ENCODE measurements at places on chromosomes 13 and 19.

- H3K36me3 ChIP-seq: no peaks in the 10 kb centered on the region
- no peak overlapping the region for H3K4me3 ChIP-seq
- H3K27ac ChIP-seq: no peak overlapping the region
- peaks cover 2% of the 10 kb centered on the region for H3K4me1 ChIP-seq
- no peak for DNase-seq
- H3K27me3 ChIP-seq: no peaks in the 10 kb centered on the region
Observed at GRCh38 chr13:113548778-113549621, 35.6 kb upstream of the TFDP1 start.

- DNase-seq: no peak
- no peaks in the 10 kb centered on the region for H3K27me3 ChIP-seq
- no peak overlapping the region for H3K4me3 ChIP-seq
Observed at GRCh38 chr13:32247887-32248286, 67.3 kb downstream of the ZAR1L start.

DNA sequence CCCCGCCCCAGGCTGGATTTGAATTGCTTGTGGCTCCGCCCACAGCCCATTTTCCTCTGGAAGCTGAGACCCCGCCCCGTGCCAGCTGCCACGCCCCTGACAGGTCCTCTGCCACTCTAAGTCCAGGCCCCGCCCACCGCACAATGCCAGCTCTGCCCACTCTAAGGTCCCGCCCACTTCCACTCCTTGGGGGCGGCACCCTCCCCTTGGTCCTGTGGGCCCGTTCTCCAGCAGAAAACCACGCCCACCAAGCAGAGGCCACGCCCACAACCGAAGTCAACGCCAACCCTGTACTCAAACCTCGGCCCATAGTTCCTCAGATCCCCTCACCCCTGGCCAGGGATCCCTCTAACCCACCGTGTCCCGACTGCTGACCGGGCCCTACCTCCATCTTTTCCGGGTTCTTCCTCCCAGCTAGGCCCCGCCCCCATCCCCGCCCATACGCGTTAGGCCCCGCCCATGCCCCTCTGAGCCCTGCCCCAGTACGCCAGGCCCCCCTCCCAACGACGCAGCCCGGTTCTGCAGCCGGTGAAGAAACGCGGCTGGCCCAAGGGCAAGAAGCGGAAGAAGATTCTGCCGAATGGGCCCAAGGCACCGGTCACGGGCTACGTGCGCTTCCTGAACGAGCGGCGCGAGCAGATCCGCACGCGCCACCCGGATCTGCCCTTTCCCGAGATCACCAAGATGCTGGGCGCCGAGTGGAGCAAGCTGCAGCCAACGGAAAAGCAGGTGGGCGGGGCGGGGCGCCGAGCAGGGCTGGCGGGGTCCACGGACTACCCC, 1.3 kb downstream of the HMG20B start:
- H3K27me3 ChIP-seq: no peaks in the 10 kb centered on the region
- peak overlapping the region; percentile 92 for H3K4me3 ChIP-seq
- no peaks in the 10 kb centered on the region for H3K36me3 ChIP-seq
- peaks cover 12% of the 10 kb centered on the region for H3K4me1 ChIP-seq
- H3K27ac ChIP-seq: no peak overlapping the region
- DNase-seq: peak; percentile 78

DNA sequence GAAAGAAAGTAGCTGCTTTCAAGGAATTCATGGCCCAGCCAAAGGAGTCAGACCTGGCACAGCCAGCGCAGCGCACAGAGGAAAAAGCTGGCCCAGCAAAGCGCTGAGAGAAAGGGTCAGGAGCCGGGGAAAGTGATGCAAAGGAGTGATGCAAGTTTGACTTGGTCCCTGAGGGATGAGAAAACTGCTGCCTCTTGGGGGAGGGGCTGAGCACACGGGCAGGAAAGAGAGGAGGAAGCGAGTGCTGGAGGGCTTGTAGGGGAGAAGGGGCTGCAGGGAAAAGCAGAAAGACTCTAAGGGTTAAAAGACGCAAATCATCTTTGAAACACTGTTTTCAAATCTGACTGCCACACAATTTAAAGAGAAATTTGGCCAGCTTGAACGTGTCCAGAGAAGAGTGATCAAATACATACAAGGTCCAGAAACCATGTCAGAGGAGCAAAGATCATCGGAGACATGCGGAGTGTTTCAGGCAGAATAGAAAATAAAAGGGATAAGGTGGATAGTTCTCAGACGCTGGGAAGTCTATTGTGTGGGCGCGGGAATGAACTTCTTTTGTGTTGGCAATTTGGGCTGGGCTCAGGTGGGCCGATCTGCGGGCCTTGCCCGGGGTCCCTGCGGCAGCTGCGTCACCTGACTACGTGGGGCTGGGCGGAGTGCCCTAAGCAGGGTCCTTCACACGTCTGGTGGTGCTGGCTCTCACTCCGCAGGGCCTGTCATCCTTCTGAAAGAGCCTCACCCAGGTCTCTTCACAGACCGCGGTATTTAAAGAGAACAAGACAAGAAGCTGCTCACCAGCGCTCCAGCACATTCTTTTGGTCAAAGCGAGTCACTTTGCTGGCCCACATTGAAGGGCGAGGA, 18.1 kb downstream of the N4BP2L1 start:
- peaks cover 6% of the 10 kb centered on the region for H3K4me1 ChIP-seq
- peak; percentile 78 for DNase-seq
- peak overlapping the region; percentile 13 for H3K4me3 ChIP-seq
- H3K36me3 ChIP-seq: no peaks in the 10 kb centered on the region
- H3K27me3 ChIP-seq: no peaks in the 10 kb centered on the region
- H3K27ac ChIP-seq: peak overlapping the region; percentile 77

DNA sequence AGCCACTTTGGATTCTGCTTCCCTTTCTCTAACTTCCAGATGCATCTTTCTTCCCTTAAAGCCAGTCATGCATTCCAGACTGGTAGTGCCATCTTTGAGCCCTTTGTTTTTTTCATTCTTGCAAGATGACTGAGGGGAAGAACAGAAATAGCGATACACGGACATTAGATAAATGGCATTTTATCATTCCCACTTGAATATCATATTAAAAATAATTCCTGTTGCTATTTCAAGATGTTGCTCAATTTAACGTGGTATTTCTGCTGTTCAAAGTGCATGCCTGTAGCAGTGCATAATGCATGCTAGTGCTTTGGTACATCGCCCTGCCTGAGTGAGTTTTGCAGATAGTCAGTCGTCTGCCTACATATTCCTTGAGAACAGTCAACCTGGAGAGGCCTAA, 140.6 kb upstream of the FRY start:
- H3K36me3 ChIP-seq: no peaks in the 10 kb centered on the region
- no peak overlapping the region for H3K27ac ChIP-seq
- H3K4me1 ChIP-seq: peaks cover 6% of the 10 kb centered on the region

DNA sequence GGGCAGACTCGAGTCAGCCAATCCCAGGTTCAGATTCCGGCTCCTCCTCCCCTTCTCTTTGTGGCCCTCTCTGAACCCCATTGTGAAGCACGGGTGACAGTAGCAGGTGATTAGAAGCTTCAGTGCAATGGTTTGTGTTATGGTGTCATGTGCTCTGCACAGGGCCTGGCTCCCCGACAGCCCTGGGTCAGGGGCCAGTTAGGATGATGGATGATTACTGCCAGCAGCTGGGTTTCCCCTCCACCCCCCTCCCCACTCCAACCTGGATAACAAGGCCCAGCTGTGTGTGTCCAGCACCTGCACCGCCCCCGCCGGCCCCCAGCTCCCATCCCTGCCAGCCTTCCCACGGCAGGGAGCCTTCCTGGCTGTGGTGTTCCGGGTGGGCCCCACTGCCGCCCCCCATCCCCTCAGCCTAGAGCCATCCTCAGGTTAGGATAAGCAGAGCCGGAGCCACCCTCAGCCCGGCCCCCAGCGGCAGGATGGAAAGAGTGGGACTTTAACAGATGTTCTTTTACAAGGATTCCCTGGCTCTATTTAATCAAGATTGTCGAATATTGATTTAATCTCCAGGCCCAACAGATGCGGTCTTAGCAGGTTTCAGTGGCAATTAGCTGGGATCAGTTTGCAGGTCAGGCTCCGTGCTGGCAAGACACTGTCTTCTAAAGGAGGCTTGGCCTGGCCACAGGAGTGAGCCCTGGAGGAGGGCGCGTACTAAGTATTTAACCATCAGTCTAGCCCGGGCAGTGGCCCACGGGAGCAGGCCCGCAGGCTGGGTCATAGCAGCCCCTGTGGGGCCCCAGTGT, 156.2 kb downstream of the SIPA1L3 start:
- H3K27me3 ChIP-seq: no peaks in the 10 kb centered on the region
- peaks cover 5% of the 10 kb centered on the region for H3K4me1 ChIP-seq
- H3K4me3 ChIP-seq: no peak overlapping the region

DNA sequence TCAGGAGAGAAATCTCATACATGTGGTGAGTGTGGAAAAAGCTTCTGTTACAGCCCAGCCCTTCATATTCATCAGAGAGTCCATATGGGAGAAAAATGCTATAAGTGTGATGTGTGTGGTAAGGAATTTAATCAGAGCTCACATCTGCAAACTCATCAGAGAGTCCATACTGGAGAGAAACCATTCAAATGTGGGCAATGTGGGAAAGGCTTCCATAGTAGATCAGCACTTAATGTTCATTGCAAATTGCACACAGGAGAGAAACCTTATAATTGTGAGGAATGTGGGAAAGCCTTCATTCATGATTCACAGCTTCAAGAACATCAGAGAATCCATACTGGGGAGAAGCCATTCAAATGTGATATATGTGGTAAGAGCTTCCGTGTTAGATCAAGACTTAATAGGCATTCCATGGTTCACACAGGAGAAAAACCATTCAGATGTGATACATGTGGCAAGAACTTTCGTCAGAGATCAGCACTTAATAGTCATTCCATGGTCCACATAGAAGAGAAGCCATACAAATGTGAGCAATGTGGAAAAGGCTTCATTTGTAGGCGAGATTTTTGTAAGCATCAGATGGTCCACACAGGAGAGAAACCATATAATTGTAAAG, 15.2 kb downstream of the ZNF221 start:
- H3K27ac ChIP-seq: no peak overlapping the region
- H3K36me3 ChIP-seq: peaks cover 12% of the 10 kb centered on the region
- H3K4me3 ChIP-seq: no peak overlapping the region
- no peaks in the 10 kb centered on the region for H3K27me3 ChIP-seq
- H3K4me1 ChIP-seq: no peaks in the 10 kb centered on the region
